HCT116 (cell line): ENCODE measurements at places on chromosomes 6 and 20. TPM values are rescaled to one million over a fixed set of nuclear protein-coding genes. Genes with fewer than 3 reads are reported as not detected.

Gene CPNE5
- not detected for total RNA-seq

Gene NFKBIE
- 7.6 TPM for total RNA-seq

Gene ZNF76
- 47.5 TPM for total RNA-seq

Gene SLC17A2
- not detected for total RNA-seq

Gene GFRAL
- not detected for total RNA-seq

Gene COL19A1
- total RNA-seq = not detected

Gene IRAK1BP1
- total RNA-seq = 5.4 TPM

Gene CLDN20
- total RNA-seq = not detected

Gene LY6G6D
- total RNA-seq = not detected

Gene SLC12A5
- total RNA-seq = 1.9 TPM

Gene EDN3
- total RNA-seq = not detected

Gene PKIB
- 24.0 TPM for total RNA-seq

GRCh38 chr6:157798851-157799250 is 24.2 kb upstream of the SNX9 start:
- H3K27me3 ChIP-seq = no peaks in the 10 kb centered on the region
- DNase-seq = no peak
- no peak overlapping the region for H3K4me3 ChIP-seq
- no peaks in the 10 kb centered on the region for H3K36me3 ChIP-seq
- peaks cover 5% of the 10 kb centered on the region; the same call in 1 of the 2 replicates for H3K4me1 ChIP-seq

DNA sequence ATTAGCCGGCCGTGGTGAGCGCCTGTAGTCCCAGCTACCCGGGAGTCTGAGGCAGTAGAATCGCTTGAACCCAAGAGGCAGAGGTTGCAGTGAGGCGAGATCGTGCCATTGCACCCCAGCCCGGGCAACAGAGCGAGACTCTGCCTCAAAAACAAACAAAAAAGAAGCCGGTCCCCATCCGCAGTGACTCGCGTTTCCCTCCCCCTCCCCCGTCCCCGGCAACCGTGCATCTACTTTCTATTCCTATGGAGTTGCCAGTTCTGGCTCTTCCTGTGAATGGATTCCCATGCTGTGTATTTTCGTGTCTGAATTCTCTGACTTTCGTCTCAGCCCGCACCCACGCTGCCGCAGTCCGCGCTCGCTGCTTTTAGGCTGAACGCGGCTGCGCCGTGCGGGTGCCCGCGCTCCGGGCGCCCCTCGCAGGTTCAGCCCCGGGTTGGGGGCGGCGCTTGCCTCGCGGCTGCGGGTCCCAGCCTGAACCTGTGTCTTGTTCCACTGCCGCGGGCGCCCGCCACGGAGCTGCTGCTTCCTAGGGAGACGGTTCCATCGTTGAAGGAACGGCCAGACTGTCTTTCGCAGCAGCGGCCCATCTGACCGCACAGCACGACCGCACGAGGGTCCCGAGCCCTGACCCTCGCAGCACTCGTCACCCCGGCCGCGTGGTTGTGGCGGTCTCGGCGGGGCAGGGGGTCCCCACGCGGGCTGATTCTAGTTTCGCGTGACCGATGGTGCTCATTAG is 1.1 kb upstream of the MRGBP start:
- H3K4me3 ChIP-seq = peak overlapping the region; percentile 64
- H3K4me1 ChIP-seq = peaks cover 67% of the 10 kb centered on the region
- no peaks in the 10 kb centered on the region for H3K27me3 ChIP-seq
- peak overlapping the region; percentile 99 for H3K27ac ChIP-seq

- H3K27me3 ChIP-seq = no peaks in the 10 kb centered on the region
- no peak overlapping the region for H3K4me3 ChIP-seq
- no peaks in the 10 kb centered on the region for H3K4me1 ChIP-seq
These were observed 427.5 kb upstream of the HSF2 start for GRCh38 chr6:121971931-121972335.

- peak; percentile 75 for DNase-seq
- no peak overlapping the region for H3K4me3 ChIP-seq
- no peaks in the 10 kb centered on the region for H3K4me1 ChIP-seq
These were observed 433.5 kb downstream of the RFPL4B start for GRCh38 chr6:112780498-112781096.

- no peaks in the 10 kb centered on the region for H3K36me3 ChIP-seq
- no peaks in the 10 kb centered on the region for H3K4me1 ChIP-seq
- no peak for DNase-seq
- H3K27ac ChIP-seq = no peak overlapping the region
- H3K27me3 ChIP-seq = no peaks in the 10 kb centered on the region
- H3K4me3 ChIP-seq = no peak overlapping the region
These were observed 125.7 kb upstream of the RIPOR2 start for GRCh38 chr6:25061289-25061936.

GRCh38 chr20:20417876-20418676 is 50.2 kb downstream of the INSM1 start:
- H3K27ac ChIP-seq = no peak overlapping the region
- H3K4me3 ChIP-seq = no peak overlapping the region
- no peaks in the 10 kb centered on the region for H3K36me3 ChIP-seq

DNA sequence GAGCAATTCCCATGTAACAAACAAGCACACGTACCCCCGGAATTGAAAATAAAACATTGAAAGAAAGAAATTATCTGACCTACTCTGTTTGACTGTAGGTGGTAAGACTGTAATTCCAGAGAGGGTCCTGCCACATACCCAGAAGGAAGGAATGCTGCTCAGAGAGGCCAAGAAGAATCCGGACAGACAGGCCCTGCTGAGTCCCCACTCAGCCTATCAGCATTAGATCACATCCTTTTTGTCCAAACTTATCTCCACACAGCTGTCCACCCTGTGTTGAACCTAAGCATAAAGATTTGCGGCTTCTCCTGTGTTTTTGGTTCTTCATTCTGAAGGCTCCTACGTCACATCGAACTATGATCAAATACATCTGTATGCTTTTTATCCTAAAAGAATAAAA is 591.9 kb downstream of the QKI start:
- no peak for DNase-seq
- H3K27me3 ChIP-seq = no peaks in the 10 kb centered on the region
- H3K36me3 ChIP-seq = no peaks in the 10 kb centered on the region
- no peak overlapping the region for H3K4me3 ChIP-seq
- no peaks in the 10 kb centered on the region for H3K4me1 ChIP-seq

GRCh38 chr20:9999645-10000044 is 35.1 kb upstream of the ANKEF1 start:
- no peak overlapping the region for H3K4me3 ChIP-seq
- no peaks in the 10 kb centered on the region for H3K36me3 ChIP-seq
- no peaks in the 10 kb centered on the region for H3K4me1 ChIP-seq
- DNase-seq = no peak
- H3K27ac ChIP-seq = no peak overlapping the region
- H3K27me3 ChIP-seq = no peaks in the 10 kb centered on the region

DNA sequence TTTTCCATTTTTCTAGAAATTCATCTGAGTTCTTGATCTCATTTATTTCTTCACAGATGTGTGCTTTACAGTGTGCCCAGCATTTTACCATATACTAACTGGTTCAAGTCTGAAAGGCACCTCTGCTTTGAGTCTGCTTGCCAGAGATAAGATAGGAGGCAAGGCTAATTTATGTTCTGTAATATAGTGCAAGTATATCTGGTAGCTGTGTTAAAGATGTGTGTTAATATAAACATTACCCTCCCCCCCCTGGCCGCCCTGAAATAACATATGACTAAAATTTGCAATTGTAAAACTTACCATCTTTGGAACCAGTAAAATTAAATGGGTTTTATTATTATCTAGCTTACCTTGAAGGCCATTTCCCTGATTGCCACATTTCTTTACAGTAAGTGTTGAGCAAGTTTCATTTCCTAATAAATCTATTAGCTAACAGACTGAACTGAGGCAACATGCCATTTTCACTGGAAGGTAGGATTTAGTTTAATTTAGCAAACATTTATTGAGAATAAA is 2.7 kb downstream of the FBXO9 start:
- peaks cover 18% of the 10 kb centered on the region for H3K4me1 ChIP-seq
- no peaks in the 10 kb centered on the region; the same call in 1 of the 2 replicates for H3K36me3 ChIP-seq
- no peak overlapping the region for H3K4me3 ChIP-seq
- H3K27ac ChIP-seq = no peak overlapping the region

DNA sequence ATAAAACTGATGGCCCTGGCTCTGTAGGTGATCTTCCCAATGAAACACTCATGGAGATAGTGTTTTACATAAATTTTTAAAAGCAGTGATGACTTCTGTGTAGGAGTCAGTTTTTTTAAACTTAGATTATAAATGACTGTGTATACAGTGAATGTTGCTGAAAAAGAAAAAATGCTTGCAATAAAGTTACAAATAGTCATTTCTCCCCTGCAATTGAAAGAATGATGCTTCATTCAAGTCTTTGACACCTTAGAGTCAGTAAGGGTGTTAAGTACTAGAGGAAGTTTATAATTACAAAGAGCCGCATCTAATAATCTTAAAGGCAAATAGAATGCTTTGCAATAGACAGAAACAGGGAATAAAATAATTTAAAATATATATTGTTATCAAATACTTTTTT is 27.6 kb downstream of the ZNF292 start:
- H3K4me3 ChIP-seq = no peak overlapping the region
- DNase-seq = no peak
- no peak overlapping the region for H3K27ac ChIP-seq

DNA sequence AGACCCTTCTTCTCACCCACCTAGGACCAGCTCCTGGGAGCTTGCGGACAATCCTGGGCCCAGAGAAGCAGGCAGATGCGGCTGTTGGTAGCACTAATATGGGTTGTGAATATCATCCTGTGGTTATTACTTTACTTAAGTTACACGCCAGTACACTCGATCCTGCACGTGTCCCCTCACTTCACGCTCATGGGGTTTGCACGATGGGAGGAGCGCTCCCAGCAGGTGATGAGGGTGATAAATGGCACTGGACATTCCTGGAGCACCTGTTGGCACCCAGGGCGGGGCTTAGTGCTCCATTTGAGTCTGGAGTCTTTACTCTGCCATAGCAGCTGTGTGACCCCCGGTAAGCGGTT is 335.1 kb downstream of the PREX1 start:
- H3K36me3 ChIP-seq = no peaks in the 10 kb centered on the region
- H3K27ac ChIP-seq = no peak overlapping the region
- peaks cover 11% of the 10 kb centered on the region for H3K27me3 ChIP-seq

- H3K4me1 ChIP-seq = peaks cover 10% of the 10 kb centered on the region; the same call in 1 of the 2 replicates
- H3K27me3 ChIP-seq = peaks cover 21% of the 10 kb centered on the region
These were observed 731 bp downstream of the MAK start for GRCh38 chr6:10837622-10837994.

GRCh38 chr6:165686596-165687365 is 23.7 kb upstream of the PDE10A start:
- no peak overlapping the region for H3K4me3 ChIP-seq
- no peaks in the 10 kb centered on the region for H3K36me3 ChIP-seq
- no peaks in the 10 kb centered on the region for H3K4me1 ChIP-seq
- no peak overlapping the region for H3K27ac ChIP-seq

GRCh38 chr20:22472447-22473100 is 111.8 kb downstream of the FOXA2 start:
- no peak overlapping the region for H3K4me3 ChIP-seq
- H3K27ac ChIP-seq = no peak overlapping the region
- no peak for DNase-seq
- no peaks in the 10 kb centered on the region for H3K36me3 ChIP-seq
- H3K27me3 ChIP-seq = 0 out of 2 replicates have a peak, but pooled peaks cover 3% of the 10 kb centered on the region

GRCh38 chr20:50690650-50691572 is at the start of gene RIPOR3:
TSS of gene RIPOR3 (minus strand) at chr20:50691542. CDS start at chr20:50691128, 414 bp downstream.
- H3K36me3 ChIP-seq = no peaks in the 10 kb centered on the region
- no peak within 1 kb of the TSS for H3K4me3 ChIP-seq
- no peaks in the 10 kb centered on the region for H3K27me3 ChIP-seq
- DNase-seq = no peak
- H3K27ac ChIP-seq = no peak within 1 kb of the TSS

- H3K36me3 ChIP-seq = no peaks in the 10 kb centered on the region
- H3K27me3 ChIP-seq = peaks cover 4% of the 10 kb centered on the region; the same call in 1 of the 2 replicates
- H3K4me3 ChIP-seq = no peak overlapping the region
- no peaks in the 10 kb centered on the region for H3K4me1 ChIP-seq
- no peak for DNase-seq
These were observed 222.1 kb upstream of the ARID1B start for GRCh38 chr6:156555116-156555515.

GRCh38 chr6:135260612-135261011 is 79.5 kb downstream of the MYB start:
- H3K27me3 ChIP-seq = no peaks in the 10 kb centered on the region
- H3K4me3 ChIP-seq = no peak overlapping the region
- no peaks in the 10 kb centered on the region for H3K4me1 ChIP-seq
- no peak overlapping the region for H3K27ac ChIP-seq

DNA sequence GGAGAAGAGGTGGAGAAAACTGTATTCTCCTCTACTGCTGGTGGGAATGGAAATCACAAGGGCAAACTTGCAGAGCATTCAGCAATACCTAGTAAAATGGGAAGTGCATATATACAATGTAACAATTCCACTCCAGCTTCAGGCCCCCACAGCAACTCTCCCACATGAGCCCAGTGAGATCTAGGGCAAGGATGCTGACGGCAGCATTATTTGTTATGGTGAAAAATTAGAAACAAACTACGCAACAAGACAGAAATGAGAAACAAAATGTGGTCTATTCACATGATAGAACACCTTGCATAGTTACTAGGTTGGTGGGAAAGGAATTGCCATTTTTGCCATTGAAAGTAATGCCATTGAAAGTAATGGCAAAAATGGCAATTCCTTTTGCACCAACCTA is 98.9 kb upstream of the SRSF6 start:
- no peak overlapping the region for H3K4me3 ChIP-seq
- H3K4me1 ChIP-seq = no peaks in the 10 kb centered on the region
- no peak for DNase-seq
- H3K36me3 ChIP-seq = no peaks in the 10 kb centered on the region
- H3K27me3 ChIP-seq = peaks cover 21% of the 10 kb centered on the region

DNA sequence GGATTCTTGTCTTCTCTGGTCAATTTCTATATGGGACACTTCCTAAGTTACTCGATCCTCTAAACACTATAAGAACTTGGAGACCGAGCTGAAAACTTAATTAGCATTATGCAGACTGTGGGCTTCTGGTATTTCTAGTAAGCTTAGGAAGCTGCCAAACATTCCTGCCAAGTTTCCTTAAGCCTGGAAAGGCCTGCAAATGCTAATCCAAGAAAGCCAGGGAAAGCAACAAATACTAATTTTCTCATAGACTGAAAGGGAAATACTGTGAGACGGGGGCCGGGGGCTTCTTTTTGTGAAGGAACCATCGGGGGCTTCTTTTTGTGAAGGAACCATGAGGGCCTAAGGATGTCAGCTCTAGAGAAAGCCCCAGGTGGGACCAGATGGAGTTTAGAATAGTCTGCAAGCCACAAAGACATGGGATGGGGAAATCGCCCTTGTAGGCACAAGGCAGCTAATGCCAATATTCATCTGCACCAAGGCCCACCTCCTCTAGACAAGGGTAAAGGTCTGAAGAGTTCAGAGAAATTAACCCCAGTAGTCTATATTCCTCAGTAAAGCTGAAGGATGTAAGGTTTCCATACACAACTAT is 332.4 kb upstream of the PRDM1 start:
- DNase-seq = no peak
- H3K36me3 ChIP-seq = no peaks in the 10 kb centered on the region
- peaks cover 34% of the 10 kb centered on the region for H3K4me1 ChIP-seq
- H3K27me3 ChIP-seq = no peaks in the 10 kb centered on the region
- no peak overlapping the region for H3K27ac ChIP-seq

DNA sequence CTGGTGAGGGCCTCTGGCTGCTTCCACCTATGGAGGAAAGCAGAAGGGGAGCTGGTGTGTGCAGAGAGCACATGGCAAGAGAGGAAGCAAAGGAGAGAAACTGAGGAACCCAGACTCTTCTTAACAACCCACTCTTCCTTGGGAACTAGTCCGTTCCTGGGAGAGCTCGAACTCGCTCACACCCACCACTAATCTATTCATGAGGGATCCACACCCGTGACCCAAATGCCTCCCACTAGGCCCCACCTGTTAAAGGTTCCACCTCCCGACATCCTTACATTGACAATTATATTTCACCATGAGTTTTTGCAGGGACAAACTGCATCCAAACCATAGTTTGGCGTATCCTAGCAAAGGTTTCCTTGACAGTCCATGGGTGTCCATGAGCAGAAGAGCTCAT is 123.2 kb downstream of the TBC1D7 start:
- no peaks in the 10 kb centered on the region for H3K36me3 ChIP-seq
- no peak overlapping the region for H3K4me3 ChIP-seq
- H3K27me3 ChIP-seq = peaks cover 51% of the 10 kb centered on the region
- no peak for DNase-seq
- no peak overlapping the region for H3K27ac ChIP-seq
- H3K4me1 ChIP-seq = no peaks in the 10 kb centered on the region
